Nasal cavity respiratory epithelium epithelial cell of viscerocranial mucosa (primary cell): ENCODE measurements at places on chromosomes 1 and 21. TPM values are rescaled to one million over a fixed set of nuclear protein-coding genes. Genes with fewer than 3 reads are reported as not detected.

Gene OPTC
- total RNA-seq: not detected in 2 replicates

Gene DUSP12
- 41.6 and 50.9 TPM in 2 replicates for total RNA-seq

Gene ANKRD45
- total RNA-seq: 0.28 TPM in 1 of 2 replicates, not detected in the other

Gene AGO4
- total RNA-seq: 13.3 and 22.4 TPM in 2 replicates

Gene PTTG1IP
- 156 and 164 TPM in 2 replicates for total RNA-seq

Gene EPRS1
- 237 and 298 TPM in 2 replicates for total RNA-seq
